ENCODE measurements at places on chromosomes 1 and 21. TPM values are rescaled to one million over a fixed set of nuclear protein-coding genes. Genes with fewer than 3 reads are reported as not detected.
A peak's percentile ranks its signal among the peaks of the same experiment; 100 is the strongest.

DNA sequence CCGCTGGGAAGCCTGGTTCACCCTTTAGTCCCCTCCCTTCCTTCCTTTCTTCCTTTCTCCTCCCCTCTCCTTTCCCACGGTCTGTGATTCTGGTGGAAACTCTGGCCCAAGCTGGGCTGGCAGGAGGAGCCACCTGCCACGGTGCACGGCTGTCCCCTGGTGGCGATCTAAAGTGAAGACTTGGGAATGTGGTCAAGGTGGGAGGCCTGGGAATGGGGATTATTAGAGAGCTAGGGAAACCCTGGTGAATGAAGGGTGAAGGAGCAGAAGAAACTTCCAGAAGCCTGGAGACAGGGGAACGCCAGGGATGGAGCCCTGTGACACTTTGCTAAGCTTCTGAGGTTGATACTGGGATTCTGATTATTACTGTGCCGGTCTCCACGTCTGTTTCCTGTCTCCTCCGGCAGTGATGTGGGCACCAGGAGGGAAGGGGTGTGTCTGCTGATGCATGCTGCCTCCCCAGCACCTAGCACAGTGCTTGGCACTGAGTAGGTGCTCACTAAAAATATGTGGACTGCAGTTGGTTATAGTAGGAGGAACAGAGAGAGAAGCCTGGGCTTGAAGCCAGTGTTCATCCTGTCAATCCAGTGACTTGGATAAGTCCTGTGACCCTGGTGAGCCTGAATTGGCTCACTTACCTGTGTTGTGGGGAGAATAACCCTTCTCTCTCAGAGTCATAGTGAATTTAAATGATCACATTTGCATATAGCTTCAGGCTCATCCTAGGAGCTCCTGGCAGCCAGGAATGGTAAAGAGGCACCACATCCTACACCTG, 71.2 kb upstream of the NBPF3 start:
- peak; percentile 59 for DNase-seq

DNA sequence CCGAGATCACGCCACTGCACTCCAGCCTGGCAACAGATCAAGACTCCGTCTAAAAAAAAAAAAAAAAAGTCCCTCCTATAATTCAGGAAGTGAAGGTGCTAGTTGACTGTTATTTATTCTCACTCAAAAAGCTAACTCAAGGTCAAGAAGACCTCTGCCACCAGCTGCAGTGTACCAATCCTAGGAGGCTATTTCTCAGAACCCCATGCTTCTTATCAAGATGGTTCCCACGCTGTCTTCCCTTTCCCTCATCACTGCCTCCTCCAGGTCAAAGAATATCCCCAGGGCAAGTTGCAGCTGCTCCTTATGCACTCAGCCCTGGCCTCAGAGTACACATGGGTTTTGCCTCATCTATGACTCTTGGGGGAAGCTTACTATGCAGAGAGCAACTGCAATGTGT, 53.6 kb downstream of the RERE start:
- no peak for DNase-seq

- no peak for DNase-seq
Observed at GRCh38 chr1:92786111-92786901, 1.4 kb upstream of the EVI5 start.

GRCh38 chr1:39199593-39199992, 4.9 kb upstream of the MACF1 start:
- no peak for DNase-seq

The ACTL8 gene
- not detected for total RNA-seq

GRCh38 chr1:206074839-206075238, 21.9 kb downstream of the RHEX start:
- no peak for DNase-seq

GRCh38 chr1:228059634-228060457, 22.7 kb upstream of the ARF1 start:
- DNase-seq = peak; percentile 84

The TNFSF18 gene
- total RNA-seq = not detected

DNA sequence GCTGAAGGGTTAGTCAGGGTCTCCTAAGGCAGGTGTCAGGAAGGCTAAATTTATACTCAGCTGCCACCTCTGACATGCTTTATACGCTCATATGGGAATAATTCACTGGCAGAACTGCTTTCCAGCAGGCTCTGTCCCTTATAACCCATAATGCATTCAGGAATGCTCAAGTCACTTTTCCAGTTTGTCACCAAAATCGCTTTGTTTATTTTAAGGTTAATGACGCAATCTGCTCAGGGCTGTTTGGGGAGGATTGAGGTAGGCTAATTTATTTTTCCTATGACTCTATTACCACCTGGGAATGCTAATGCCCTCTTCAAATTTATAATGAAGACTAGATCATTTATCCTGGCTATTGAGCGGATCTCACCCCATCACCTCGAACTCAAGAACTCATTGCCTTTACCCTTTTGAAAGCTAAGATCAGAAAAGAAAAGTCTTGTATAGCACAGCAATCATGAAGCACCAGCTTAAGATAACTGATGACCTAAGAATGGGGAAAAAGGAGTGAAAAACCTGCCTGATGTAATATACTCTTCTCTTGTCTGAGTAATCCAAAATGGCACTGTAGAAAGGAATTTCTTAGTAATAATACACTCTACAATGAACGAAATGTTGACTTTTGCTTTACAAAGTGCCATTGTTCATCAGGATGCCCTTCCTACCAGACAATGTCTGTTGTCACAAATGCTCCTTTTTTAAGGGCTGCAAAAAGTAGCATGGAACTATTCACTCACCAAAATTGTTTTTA, 97.9 kb upstream of the EXO1 start:
- DNase-seq = no peak

All from mammary epithelial cell (primary cell).